HT1080 (cell line): ENCODE measurements at places on chromosomes 7 and 10. TPM values are rescaled to one million over a fixed set of nuclear protein-coding genes. Genes with fewer than 3 reads are reported as not detected.

- no peak for DNase-seq
Observed at GRCh38 chr10:123952099-123952498, 60.5 kb upstream of the CPXM2 start.

DNA sequence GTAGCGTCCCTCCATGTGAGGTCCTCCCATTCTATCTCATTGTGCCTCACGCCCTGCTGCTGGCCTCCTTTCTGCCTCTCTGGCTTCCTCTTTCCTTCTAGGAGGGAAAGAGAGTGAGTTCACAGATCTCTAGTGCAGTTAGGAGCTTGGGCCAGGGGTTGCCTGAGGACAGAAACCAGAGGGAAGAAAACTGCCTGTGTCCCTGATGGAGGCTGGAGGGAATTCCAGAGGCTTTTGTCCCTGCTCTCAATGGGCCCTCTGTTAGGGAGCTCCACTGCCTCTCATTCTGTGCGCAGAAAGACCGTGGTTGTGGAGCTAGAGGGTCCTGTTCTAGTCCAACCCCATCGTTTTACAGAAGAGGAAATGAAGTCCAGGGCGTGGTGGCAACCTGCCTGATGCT lies 4.6 kb downstream of the MARVELD1 start:
- no peak for DNase-seq

- DNase-seq = peak; percentile 94
Observed at GRCh38 chr10:101367569-101368453, 13.8 kb downstream of the BTRC start.

DNA sequence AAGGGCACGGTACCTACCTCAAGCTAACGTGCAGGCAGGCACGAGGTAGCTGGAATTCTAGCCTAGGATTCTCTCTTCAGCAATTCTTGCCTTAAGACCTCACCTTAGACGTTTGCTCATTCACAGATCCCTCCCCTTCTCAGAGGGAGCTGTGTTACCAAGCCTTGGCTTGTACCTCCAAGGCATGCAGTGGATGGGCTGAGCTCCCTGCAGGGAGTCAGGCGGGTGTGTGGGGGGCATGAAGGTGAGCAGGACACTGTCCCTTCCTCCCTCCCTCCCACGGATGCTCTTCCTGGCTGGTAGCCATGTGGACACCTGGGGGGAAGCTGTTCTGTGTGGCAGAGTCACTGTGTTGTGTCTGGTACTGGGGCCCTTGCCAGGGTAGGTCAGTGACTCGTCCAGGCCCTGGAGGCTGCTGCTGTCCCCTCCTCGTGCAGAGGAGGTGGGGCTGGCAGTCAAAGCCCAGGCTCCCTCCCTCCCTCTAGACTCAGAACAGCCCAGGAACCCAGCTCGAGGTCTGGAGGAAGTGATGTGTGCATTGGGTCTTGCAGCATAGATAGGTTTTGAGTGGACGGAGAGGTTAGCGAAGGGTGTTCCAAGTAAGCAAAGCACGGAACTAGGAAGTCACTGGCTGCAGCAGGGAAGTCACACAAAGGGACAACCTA lies 222.2 kb upstream of the SH2B2 start:
- DNase-seq = peak; percentile 57

DNA sequence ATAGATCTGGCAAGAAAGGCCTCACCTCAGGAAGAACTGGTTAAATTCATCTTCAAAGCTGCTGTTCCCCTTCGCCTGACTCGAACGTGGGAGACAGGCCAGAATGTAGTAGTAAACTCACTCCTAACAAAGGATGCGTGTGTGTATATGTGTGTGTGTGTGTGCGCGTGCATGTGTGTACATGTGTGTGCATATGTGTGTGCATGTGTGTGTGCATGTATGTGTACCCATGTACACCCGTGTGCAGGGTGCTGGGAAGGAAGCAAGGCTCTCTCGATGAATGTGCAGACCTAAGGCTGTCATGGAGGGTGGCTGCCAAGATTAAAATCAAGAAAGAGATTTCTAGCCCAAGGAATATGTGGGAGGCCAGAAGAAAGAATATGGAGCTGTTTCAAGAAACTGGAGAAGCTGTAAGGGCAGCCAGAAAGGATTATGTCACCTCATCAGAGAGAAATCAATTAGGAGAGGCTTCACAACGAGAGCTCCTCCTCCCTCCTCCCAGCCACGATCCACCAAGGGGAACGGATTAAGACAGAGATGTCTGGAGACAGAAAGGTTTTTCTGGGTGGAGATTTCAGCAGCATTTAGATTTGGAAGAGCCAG lies 34.0 kb upstream of the LBX1 start:
- DNase-seq = no peak

DNA sequence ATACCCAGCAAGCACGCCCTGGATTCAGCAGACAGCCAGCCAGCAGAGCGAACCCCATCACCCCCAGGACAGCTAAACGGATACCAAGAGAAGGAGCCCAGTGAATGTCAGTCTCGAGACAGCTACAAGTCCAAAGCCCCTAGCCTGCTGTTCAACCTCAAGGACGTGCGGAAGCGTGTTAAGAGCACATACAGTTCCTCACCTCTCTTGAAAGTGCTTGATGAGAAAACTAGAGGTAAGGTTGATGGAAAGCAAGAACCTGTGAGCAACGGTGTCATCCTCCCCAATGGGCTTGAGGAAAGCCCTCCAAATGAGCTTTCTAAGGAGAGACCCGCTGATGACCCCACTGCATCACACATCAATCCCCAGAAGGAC lies 24.9 kb downstream of the C10orf71 start:
- no peak for DNase-seq

DNA sequence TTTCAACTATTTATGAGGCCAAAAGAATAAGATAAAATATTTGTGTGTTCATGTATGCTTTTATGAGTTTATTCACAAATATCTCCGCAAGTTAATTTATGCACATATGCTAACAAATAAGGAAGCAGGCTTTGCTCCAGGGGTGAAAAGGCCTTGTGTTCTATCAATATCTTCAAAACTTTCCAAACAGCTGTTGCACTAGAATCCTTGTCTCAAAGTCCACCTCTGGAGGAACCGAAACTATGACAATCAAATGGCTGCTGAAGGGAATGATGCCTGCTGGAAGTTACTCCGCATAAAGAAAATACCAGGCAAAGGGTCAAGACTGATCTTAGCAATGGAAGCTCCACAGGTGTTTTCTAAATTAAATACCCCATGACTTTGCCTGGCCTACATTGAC lies 145.0 kb upstream of the GHITM start:
- no peak for DNase-seq

DNA sequence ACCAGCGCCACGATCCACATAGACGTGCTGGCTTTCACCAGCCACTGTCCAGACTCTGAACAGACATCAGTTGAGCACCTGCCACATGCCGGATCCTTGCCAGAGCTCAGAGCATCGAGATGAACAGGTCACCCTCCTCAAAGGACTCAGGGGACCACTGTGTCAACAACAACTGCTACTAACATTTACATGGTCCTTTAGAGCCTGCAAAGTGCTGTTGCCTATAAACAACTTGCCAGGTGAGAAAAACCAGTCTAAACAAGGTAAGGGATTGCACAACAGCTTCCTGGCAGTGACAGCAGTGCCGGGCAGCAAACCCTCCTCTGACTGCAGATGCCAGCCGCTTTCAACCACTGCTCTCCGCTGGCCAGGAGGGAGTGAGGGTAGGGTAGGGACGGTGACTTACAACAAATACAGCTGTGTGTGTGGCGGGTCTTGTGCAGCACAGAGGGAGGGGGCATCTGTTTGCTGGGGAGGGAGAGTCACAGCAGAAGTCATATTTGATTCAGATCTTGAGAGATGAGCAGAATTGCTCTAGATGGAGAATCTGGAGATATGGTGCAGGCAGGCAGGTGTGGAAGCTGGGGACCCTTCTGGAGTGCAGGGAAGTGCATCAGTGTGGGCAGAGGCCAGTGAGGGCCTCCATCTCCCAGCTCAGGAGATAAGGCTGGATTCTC lies 32.8 kb upstream of the RHEB start:
- no peak for DNase-seq

- DNase-seq = no peak
Observed at GRCh38 chr10:133044401-133044811, 43.3 kb upstream of the ADGRA1 start.

DNA sequence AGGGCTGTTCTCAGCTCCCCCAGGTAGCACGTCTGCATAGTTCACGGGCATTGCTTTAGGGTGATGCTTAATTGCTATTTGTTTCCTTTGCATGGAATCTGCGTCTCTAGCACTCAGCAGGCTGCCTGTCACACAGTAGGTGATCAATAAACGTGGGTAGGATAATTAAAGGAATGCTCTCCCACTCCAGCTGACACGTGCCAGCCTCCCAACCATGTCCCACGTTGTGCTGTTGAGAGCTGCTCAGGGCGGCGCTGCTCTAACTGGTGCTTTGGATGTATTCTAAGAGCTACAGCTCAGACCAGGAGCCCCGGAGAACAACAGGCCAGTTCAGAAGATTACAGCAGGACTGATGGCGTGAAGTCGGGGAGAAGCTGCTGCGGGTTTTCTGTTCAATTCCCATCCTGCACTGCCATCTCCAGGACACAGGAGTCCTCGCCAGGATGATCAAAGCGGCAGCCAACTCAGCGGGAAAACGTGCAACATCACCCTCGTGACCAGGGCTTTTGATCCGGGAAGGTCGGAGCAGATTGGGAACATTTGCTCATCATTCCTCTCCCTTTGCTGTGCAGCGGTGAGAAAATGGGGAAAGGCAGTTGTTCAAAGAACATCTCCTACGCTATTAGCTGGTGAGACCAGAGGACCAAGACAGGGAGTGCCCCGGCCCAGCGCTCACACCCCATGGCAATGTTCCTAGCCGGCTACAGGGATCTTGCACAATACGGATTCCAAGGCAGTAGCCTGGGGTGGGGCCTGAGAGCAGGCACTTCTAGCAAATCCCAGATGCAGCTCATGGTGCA lies 50.5 kb upstream of the FOXK1 start:
- DNase-seq = peak; percentile 82

GRCh38 chr10:102765336-102765735 lies 21.6 kb downstream of the WBP1L start:
- no peak for DNase-seq

The TMEM176A gene
- total RNA-seq = not detected in 2 replicates

The FBXO24 gene
- total RNA-seq = 0.37 TPM in 1 of 2 replicates, not detected in the other

The MUC3A gene
- not detected in 2 replicates for total RNA-seq

The C1QL3 gene
- total RNA-seq = 0.05 TPM in 1 of 2 replicates, not detected in the other

The STEAP1 gene
- 34.7 and 50.3 TPM in 2 replicates for total RNA-seq

The NET1 gene
- 40.1 and 58.3 TPM in 2 replicates for total RNA-seq

The HNRNPF gene
- total RNA-seq = 325 and 365 TPM in 2 replicates
